ENCODE measurements at places on chromosomes 6 and 20.

DNA sequence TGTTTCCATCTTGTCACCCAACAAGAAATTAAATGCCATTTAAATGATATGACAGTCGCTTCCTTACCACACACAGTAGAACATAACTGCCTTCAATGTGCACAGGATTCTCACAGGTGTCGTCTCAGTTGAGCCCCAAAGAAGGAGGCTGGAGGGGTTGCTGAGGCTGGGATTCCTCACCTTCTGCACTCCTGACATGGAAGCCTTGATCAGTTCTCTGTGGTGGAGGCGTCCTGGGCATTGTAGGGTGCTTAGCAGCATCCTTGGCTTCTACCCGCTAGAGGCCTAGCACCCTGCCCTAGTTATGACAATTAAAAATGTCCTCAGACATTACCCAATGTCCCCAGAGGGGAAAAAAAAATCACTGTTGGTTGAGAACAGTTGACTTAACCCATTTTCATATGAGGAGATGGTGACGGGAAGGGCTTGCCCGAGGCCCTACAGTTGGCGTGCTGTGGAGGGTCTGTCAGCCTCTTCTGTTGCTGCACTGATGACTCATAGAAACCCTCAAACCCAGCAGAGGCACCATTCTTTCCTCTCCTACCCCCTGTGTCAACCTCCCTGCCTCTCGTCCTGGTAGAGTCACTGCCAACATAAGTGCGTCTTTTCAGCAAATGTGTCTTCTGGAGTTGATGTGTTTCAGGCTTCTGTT is 19.3 kb upstream of the ZNF831 start:
- DNase-seq, result no peak

- no peak for DNase-seq
Observed at GRCh38 chr6:45466686-45467085, 89.0 kb upstream of the SUPT3H start.

GRCh38 chr6:16690608-16691142 is 70.6 kb downstream of the ATXN1 start:
- DNase-seq, result no peak

GRCh38 chr6:121479486-121480098 is 44.1 kb downstream of the GJA1 start:
- no peak for DNase-seq

DNA sequence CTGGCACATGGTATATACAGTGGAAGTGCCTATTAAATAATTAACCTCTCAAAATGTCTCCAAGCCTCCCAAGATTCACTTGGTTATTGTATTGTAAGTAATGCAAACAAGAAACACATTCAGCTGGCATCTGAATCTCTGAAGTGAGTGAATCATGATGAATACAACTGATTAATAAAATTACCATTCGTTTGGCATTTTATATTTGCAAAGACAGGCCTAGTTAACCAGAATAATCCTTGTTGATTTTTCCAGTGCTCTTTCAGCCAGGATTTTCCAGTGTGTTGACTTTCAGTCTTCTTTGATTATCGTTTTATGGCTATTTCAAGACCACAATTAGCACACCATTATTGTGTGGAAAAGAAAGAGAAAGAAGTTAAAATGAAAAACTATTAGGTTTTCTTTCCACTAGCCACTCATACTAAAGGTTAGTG is 20.3 kb downstream of the SLC22A2 start:
- DNase-seq, result no peak

- no peak for DNase-seq
Observed at GRCh38 chr6:50961611-50962010, 142.9 kb downstream of the TFAP2B start.

DNA sequence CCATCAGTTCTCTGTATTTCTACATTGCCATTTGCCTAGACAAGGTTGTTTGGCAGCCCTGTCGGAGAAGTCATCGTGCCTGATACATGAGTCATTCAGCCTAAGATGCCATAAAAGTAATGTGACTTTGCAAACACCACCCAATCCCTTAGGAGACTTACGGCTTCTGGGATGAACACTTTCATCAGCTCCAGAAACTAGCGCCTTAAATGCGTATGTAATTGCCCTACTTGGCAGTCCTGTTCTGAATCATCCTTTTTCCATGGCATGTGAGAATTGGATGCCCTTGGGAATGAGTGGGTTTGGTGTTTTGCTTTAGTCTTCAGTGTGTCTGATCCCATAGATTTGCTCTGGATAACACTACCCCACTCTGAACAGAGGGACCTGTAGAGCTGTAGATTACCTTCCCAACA is 158.5 kb downstream of the SASH1 start:
- no peak for DNase-seq

- DNase-seq, result no peak
Observed at GRCh38 chr6:110617057-110617456, 140.6 kb upstream of the SLC22A16 start.

DNA sequence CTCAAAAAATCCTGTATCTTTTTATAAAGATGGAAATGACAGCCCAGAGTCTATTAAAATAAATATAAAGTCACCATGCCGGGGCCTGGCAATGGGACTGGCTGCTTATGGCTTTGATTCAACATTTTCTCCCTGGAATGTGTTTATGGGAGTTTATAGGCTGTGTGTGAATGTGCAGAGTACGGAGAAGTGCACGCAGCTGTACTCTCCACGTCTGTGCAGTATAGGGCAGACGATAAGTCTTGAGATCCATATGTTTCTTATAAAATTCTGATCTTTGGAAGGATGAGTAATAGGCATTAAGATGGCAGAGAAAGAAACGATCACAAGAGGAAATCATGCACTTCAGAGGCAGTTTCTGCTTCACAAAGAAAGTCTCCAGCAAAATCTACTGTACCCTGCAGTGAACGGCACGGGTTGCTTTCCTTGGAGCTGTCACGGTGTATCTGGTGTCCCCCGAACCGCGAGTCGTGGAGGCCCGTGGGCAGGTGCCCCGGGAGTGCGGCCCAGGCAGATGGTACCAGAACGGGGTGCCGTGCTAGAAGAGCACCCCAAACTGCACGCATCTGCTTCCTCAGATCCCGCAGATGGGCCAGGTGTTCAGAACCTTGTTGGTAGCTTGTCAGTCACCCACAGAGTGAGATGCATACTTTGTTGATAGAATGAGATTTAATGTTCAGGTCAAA is 382.5 kb downstream of the TAF4 start:
- DNase-seq, result no peak

DNA sequence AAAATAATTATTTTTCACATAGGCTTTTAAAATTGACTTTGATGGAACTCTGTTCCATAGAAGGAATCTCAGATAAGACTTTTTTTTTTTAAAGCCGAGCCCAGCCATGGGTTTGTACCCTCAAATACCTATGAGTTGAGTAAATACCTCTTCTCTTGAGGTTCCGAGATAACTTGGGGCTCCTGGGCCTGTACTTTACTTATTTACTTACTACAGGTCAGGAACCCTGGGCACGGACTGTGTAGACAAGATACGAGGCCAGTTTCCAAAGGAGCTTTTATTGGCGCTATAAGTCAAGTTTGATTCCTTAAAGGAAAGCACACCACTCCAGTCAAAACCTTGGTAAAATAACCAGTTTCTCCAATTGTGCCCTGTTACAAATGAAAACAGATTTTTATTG is 7.5 kb downstream of the AFG1L start:
- DNase-seq, result no peak

GRCh38 chr6:76677017-76677416 is 604.6 kb upstream of the IMPG1 start:
- no peak for DNase-seq

- DNase-seq, result no peak
Observed at GRCh38 chr6:125018136-125018535, 55.9 kb downstream of the RNF217 start.

DNA sequence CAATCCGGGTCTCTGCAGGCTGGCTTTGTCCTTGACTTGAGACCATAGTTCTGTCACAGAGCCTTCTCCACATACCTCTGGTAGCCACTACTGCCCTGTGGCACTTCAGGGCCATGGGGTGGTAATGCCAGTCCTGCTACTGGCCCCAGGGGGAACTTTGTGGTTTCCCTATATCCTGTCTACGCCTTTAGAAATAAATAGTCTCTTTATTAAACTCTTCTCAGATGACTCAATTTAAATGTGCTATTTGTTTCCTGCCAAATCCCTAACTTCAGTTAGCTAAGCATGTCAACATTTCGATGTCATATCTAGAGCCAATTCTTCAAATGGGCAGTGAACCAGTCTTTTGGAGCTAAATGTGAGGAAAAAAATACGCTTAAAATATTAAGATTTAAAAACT is 60.1 kb downstream of the SEL1L2 start:
- DNase-seq, result no peak

All from liver (tissue), 10 donors.